DMS79 treated with DMSO at 0.1 percent for 48 hours (cell line): ENCODE measurements at places on chromosomes 1 and 21.

- DNase-seq = no peak
Measured at GRCh38 chr1:17292299-17293160, 15.5 kb upstream of the PADI4 start.

DNA sequence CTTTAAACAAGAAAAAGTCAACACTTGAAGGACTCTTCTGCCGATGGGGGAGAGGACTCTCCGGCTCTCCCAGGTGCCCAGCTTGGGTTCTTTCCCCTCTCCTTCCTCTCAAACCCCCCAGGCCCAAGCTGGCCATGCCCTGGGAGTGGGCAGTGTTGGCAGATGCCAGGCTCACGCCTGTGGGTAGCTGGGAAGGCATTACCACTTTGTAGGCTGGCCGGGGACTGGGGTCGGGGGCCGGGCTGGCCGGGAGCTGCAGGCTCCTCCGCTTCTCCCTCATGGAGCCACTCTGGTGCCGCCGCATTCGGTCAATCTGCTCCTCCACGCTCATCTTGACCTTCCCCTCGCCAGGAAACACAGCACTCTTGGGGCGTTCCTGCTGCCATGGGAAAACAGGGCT, 16.4 kb upstream of the GOLT1A start:
- DNase-seq = no peak

- peak; percentile 67 for DNase-seq
Measured at GRCh38 chr1:26094076-26094669, 17.5 kb upstream of the PDIK1L start.

DNA sequence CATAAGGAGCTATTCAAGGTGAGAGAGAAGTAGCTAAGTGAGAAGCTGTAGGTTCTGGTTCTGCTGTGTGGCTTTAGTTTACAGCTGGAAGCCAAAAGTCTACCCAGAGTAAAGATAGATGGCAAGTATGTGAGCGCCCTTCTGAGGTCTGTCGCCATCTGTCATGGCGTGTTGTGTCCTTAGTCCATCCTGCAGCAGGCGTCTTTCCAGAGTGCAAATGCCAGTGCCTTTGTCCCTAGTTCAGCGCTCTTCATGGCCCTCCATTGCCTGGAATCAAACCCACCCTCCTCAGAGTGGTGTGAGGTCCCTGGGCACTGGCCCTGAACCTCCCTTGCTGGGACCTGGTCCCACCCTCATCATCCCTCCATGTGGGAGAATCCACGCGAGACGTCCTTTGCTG, 96.6 kb downstream of the ADARB1 start:
- no peak for DNase-seq
